CD4-positive, alpha-beta T cell treated with Interferon gamma for 1 hour (primary cell): ENCODE measurements at places on chromosomes 2 and 18.

- DNase-seq = no peak
Measured at GRCh38 chr18:8707556-8708300, 2.4 kb downstream of the MTCL1 start.

- no peak for DNase-seq
Measured at GRCh38 chr2:98869870-98870269, 66.2 kb downstream of the CRACDL start.

DNA sequence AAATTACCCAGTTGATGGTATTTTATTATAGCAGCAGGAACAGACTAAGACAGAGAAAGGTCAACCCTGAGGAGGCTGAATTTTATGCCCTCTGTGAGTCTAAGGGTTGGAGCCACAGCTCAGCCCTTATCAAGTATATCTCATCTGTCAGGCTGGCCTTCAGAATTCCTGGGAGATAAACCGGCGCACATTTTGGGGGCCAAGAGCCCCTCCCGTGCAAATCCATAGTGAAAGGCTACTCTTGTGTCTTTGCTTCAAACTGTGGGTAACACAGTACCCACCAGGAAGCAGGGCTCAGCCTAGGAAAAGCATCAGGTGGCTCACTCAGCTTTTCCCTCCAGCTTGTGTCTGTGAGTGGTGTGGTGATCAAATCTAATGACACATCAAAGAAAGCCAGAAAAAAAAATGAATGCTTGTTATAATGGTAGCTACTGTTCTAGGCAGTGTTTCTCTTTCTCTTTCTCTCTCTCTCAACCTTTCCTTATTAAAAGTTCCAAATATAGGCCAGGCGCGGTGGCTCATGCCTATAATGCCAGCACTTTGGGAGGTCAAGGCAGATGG is 25.0 kb upstream of the ASXL2 start:
- no peak for DNase-seq

DNA sequence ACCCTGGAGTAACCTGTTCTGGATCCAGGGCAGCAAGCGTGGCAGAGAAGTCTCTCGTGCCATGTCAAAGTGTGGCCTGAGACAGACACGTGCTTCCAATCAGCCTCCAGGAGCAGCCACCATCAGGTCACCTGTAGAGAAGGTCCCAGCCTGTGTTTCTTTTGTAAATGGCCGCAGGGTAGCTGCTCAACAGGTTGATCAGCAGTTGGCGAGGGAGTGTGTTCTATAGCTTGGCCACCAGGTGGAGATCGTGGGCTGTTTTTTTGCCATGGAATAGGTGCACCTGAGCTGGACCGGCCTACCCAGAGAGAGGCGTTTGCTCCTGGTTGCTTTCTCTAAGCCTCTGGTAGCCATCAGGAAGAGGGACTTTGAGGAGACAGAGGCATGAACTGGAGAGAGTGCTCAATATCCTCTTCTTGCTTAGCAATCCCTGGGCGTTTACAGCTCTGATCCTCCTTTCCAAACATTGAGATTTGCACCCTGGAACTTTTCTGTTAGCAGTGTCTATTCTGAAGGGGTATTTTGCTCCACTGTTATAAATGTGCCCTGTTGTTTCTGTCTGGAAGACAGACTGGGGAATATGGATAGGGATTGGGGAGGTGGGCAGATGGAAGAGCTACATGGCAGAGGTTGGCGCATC is 34.2 kb upstream of the EN1 start:
- DNase-seq = peak; percentile 59

DNA sequence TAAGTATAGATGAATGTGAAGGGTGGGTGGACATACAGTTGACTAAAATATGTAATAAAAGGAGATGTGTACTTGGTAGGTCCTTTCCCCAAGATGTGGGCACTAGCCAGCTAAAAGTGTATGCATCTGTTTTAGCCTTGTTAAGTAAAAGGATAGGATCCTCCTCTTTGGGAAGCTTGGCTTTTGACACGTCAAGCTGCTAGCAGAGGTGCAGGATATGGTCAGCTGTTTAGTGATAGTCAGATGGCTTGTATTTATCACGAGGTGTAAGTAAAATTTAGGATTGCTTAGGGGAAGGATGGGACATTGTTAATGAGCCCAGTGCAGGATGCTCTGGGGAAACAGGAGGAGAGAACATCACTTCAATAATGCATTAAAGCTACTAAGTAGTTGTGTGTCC is 1.5 kb downstream of the MFSD6 start:
- DNase-seq = no peak

DNA sequence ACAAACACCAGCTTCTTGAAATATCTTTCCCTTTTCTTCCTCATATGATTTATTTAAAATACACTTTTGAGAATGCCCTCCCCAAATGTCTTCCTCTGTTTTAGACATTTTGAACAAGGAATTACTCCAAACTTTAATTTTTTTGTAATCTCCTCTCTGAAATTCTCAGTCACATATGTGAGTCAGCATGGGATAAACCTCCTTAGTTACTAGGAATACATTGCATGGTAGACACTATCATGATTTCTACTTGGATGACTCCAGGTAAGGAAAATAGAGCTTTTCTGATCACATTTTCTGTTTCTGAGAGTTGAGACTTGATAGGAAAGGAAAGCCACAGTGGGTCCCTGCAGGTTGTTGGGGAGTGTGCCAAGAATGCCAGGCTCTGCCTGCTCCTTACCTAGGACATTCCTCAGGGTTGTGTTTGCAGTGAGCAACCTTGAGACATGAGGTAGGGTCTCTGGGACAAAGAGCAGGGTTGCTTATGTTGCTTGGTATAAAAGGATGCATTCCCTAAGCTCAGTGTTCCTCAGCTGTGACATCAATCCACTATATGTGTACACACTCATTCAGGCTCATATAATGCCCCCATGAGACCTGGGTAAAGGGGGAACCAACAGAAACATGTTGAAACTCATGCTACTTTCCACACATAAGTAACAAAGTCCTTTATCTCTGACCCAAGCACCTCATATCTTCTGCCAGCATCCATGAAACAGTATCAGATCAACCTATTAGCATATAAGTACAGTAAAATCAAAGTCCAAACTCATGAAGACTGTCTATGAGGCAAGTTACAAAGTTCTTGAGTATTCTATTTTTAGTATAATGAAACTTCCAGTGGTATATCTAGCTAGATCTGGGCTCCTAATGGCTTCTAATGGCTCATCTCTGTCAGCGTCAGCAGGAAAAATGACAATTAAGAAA is 112.8 kb upstream of the SCN1A start:
- no peak for DNase-seq

GRCh38 chr2:239155806-239156480 is 244.9 kb downstream of the HDAC4 start:
- no peak for DNase-seq

DNA sequence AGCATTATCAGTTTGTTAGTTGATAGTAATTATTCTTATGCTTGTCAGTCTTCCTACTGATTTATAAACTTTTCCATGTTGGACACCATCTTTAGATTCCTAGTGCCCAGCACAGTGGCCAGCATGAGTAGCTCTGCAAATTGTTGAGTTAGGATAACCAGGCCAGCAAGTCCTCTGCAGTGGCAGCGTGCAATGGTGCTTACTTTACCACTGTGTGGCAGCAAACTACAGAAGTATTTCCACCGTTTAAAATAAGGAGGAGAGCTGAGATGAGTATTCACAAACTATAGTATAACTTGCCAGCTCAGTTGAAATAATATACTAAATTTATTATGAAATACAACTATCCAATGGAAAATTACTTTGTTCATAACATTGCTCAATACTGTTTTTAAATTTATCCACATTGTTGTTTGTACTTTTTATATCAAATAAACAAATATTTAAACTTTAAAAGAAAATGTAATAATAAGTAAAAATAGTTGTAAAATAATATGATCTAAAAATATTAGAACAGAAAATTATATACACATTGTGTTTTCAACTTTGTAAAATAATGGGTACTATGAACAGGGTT is 9.3 kb upstream of the THADA start:
- DNase-seq = no peak

GRCh38 chr2:3168230-3168891 is 209.3 kb downstream of the EIPR1 start:
- DNase-seq = no peak

DNA sequence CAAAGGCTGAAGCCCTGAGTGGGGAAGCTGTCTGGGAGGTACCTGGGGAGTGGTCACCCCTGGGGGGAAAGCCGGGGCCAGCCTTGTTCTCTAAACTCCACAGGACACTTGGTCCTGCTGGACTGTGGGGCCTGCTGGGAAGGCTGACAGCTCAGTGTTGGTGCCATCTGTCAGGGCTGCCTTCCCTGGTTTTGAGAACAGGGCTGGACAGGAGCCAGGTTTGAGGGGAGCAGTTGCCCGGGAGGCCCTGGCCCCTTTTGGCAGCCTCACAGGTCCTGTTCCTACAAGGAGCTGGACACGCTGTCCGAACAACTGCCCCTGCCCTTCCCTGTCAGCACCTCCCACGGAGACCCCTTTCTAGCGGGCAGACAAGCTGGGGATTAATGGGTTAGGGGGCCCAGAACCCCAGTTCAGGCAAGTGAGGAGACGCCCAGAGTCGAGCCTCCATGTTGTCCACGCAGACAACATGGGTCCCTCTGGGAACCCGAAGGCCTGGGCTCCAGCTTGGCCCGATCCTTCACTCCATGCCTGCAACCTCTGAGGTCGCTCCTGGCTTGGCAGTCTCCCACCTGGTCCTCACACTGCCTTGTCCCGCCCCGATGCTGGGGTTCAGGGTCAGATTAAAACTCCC is 40.8 kb downstream of the ATOH8 start:
- DNase-seq = no peak

GRCh38 chr18:55268151-55268601 is 308.9 kb upstream of the CCDC68 start:
- no peak for DNase-seq

GRCh38 chr2:197677483-197677882 is 2.1 kb upstream of the RFTN2 start:
- no peak for DNase-seq

- no peak for DNase-seq
Measured at GRCh38 chr2:53312721-53313120, 454.9 kb upstream of the CHAC2 start.

DNA sequence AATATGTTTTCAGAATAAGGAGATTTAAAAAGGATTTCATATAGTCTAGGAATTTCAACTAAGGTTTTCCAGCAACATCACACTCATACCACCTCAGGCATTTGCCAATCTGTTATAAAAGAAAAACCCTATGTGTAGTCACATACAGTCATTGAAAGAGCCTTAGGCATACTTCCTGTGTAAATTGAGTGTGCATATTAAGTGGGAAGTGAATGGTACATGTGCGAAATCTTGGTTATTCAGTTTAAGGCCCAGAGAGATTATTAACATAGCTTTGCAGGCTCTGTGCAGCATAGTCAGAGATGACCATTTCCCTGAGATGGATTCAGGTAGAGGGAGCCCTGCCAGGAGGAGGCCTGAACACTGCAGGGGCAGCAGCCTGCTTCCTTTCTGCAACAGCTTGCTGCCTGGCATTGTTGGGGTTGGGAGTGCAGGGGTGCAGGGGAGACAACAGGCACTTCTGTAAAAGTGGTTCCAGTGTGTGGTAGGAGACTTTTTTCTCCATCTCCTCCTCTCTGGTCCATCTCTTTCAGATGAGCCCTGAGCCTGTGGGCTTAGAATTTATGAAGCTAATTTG is 100.1 kb upstream of the OSR1 start:
- no peak for DNase-seq

- no peak for DNase-seq
Measured at GRCh38 chr2:28276807-28277206, 115.9 kb upstream of the FOSL2 start.

- no peak for DNase-seq
Measured at GRCh38 chr2:219406861-219407230, 11.3 kb upstream of the DES start.

- DNase-seq = no peak
Measured at GRCh38 chr18:30679285-30679930, 363.1 kb downstream of the DSC3 start.

GRCh38 chr2:32478889-32479620 is 122.2 kb downstream of the BIRC6 start:
- no peak for DNase-seq

DNA sequence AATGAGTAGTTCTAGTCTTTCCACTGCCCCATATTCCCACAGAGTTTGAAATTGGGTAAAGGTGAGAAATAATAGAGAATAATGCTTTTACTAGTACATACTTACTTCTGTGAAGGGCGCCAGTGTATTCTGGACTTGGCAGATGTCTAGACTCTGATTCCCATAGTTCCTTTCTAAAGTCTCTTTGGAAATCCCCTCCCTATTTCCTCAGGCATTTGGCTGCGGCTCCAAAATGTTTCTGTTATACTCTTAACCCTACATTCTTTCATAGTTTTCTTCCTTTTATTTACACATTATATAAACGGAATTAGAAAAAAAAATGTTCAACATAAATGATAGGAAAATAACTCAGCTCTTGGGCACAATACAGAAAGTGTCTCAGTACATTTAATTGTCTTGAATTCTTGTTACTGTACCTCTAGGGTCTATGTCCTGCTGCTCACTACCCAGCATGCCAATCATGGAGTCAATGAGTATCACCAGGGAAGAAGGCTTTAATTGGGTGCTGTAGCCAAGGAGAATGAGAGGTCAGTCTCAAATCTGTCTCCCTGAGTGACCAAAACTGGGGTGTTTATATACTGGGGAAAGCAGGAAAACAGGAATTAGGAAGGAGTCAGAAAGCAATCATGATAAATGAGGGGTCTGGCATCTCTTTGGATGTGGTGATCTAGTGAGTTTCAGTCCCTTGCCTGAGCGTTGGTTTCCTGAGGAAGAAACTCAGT is 147.8 kb upstream of the MMADHC start:
- no peak for DNase-seq

DNA sequence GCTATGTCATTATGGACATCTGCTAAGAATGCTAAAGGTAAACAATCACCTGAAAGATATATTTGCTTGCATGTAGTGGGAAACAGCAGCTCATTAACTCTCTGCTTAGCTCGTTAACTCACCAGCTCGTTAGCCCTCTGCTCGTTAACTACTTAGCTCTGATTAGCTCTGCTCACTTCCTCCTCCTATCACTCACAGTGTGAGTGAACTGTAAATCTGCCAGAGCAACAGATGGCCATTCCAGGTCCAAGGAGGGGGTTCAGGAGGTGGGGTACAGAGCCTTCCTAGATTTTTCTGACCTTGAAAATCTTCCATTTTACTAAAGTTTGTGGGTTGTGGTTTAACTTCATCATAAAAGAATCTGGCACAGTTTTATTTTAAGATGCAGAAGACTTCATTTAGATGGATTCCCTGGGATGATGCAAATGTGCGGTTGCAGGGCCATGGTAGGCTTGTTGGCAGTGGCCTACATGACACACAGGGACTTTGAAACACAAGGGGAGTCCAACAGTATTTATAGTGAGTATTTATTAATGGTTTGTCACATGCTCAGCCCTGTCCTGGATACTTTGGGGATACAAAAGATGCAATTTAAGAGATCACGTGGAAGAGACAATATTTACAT is 1633.7 kb upstream of the CELF4 start:
- DNase-seq = no peak

- no peak for DNase-seq
Measured at GRCh38 chr2:133331436-133331835, 236.8 kb downstream of the NCKAP5 start.

GRCh38 chr2:240199133-240199870 is 58.8 kb upstream of the OTOS start:
- DNase-seq = no peak

DNA sequence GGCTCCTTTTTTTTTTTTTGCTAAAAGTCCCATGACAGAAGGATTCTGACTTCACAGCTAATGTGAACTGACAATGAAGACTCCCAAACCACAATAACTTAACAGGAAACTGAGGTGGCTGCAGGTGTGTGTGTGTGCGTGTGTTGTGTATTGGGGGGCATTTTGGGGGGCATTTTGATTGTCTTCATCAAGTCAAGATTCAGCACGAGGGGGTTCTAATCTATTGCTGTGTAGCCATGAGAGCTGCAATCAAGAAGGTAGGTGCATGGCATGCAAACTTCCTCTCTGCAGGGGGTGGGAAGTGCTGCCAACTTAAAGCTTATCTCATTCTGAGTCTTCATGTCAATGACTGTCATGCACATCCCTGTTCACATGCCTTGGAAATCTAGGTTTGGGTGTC is 25.2 kb downstream of the SPRED2 start:
- no peak for DNase-seq
